ENCODE measurements at places on chromosomes 7 and 10.

DNA sequence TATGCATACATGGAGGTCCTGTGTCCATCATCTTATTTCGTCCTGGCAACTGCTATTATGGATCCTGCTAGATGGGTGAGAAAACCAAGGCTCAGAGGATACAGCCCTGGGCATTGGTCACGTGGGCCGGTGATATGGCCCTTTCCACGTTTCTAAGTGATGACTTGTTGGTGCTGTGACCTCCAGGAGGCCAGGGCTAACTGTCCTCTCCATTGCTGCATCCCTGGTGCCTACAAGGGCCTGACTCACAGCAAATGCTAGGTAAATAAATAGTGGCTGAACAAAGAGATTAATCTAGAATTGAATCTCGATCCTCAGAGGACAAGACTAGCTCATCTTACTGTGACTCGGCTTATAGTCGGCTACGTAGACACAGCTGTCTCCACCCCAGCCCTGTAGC, 78.6 kb downstream of the FAM53B start:
- no peak for DNase-seq

DNA sequence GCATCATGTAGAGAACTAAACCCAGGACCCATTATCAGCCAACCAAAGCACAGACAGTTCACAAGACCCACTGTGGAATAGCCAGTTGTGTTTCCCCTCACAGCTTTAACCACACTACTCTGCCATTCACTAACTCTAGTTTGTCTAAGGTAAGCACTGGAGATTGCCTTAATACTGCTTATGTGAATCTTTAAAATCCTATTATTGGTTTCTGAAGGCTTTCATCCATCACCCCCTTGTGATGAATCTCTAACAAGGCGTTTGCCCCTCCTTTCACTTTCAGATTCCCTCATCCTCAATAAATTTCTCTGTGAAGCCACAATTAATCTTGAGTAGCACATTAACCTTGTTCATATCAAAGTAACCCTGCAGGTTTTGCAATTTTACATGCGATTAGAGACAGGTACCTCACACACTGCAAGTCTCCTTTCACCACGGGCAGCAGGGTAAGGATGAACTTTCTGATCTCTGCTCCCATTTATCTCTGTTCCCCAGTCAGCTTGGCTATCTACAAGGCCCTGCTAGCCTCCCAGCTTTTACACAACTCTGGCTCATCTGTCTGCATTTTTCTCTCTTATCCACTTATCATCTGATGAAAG, 785.6 kb downstream of the REEP3 start:
- DNase-seq: no peak

DNA sequence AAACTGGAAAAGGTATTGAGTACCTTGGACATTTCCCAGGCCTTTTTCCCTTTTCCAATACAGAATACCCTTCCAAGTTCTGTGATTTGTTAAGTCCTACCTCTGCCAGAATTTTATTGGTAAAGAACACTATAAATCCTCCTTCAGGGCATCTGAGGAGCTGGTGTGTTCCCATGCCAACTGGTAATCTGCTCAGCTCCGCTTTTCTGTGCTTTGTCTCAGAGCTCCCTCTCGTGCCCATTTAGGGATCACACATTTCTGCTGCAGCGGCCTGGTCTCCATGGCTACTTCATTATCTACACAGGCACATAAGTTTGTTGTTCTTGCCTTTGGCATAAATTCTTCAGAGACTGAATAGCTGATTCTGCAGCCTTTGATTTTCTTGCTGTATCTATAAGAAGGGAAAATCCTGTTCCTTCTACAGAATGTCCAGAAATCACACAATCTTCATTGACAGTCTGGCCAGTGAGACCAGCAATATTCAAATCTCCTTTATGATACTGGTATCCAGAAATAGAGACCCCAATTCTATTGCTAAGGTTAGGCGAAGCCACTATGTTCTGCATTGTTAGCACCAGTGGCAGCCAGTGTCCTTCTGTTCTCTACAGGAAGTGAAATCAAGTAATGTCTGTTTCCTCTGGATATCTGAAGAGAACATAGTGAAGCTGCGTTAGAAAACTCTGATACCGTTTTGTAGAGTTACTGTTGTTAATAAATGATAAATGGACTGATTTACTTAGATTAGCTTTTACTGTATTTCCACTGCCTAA, 51.9 kb downstream of the DENND11 start:
- DNase-seq: peak; percentile 32

GRCh38 chr7:108643136-108643535, 73.5 kb downstream of the DNAJB9 start:
- DNase-seq: no peak

GRCh38 chr10:117547716-117548668, 5.4 kb downstream of the EMX2 start:
- no peak for DNase-seq

- no peak for DNase-seq
Observed at GRCh38 chr10:61406242-61406641, 46.9 kb downstream of the TMEM26 start.

DNA sequence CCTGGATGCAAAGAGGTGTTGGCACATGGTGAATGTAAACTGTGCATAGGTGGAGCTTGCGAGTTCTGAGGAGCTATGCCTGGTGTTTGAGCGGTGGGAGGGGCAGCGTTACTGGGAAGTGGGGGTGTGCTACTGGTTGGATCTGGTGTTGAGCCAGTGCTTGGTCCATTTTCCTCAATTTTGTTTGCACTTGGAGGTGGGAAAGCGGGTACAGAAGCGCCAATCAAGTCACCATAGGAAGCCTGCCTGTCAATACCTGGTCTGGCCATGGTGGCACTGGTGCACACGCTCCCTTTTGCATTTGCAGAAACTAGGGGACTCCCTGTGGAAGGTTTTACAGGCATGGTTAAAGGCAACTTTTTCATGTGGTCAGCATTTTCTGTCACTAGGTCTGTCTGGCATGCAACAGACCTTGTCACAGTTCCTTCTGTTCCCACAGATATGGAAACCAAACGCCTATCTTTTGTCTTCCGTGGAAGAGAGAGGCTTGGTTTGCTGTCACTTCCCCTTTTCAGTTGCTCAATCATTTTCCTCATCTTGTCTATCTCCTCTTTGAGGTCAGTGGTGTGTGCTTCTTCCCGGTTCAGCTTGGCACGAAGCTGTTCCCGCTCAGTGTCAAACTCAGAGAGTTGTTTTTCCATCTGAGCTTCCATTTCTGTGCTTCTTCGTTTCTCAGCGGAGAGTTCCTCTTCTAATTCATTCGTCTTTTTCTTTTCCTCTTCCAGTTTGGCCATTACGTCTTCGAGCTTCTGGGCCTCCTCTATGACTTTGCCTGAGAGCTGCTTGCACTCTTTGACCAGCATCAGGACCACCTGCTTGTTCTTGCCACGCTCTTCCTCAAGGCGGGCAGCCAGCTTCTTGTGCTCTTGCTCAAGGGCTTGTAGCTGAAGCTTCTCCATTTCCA, 81.1 kb downstream of the CTTNBP2 start:
- DNase-seq: no peak

- DNase-seq: no peak
Observed at GRCh38 chr7:150737265-150738055, at the start of gene GIMAP5. Gene GIMAP5 (plus strand): TSS chr7:150737418. CDS start chr7:150740885, 3,467 bp downstream.

DNA sequence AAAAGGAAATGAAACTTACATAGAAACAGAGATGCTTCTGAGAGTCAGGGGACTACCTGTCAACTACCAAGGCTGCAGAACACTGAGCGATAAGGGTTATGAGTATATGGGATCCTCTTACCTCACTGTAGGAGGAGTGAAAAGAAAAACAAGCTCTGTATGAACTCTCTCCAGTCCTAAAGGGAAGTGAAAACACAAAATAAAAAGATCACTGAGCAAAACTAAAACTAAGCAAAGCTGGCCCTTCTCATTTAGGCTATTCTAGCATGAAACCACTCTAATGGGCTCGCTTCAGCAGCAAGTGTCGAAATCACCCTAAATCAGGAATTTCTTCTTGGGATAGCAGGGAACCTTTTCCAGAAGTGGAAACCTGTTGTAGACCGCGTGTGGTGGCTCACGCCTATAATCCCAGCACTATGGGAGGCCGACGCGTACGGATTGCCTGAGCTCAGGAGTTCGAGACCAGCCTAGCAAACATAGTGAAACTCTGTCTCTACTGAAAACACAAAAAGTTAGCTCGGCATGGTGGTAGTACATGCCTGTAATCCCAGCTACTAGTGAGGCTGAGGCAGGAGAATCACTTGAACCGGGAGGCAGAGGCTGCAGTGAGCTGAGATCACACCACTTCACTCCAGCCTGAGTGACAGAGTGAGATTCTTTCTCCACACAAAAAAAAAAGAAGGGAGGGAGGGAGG, 27.0 kb downstream of the DCLRE1C start:
- no peak for DNase-seq

DNA sequence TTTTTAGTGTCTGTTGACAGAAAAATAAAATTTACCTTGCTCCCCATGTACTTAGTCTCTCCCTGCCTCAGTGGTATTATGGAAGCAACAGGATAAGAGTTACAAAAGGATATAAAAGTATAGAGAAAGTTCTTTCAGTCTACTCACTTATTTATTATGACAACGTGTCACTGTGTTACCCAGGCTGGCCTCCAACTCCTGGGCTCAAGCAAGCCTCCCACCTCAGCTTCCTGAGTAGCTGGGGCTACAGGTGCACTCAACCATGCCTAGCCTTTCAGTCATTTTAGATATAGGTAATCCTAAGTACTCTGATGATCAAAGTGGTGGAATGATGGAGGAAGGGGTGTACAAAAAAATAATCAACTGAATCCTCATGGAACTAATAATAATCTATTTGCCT, 215.2 kb upstream of the MKLN1 start:
- DNase-seq: no peak

DNA sequence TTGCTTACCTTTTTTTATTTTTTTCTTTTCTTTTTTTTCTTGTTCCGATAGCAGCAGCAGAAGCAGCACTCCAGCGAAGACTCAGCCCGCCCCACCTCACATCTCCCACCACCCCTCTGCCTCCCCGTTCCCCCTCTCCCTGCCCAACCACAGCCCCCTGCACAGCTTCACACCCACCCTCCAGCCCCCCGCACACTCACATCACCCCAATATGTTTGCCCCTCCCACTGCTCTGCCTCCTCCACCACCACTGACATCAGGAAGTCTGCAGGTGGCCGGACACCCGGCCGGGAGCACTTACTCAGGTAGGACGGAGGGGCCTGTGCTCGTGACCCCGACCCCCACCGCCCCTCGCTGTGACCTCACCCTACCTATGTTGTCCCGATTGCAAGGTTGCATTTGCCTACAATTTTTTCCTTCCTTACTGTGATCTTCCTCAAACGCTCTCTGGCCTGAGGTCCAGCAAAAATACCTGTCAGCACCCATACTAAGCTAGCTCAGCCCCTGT, 367.2 kb upstream of the GALNT17 start:
- no peak for DNase-seq

DNA sequence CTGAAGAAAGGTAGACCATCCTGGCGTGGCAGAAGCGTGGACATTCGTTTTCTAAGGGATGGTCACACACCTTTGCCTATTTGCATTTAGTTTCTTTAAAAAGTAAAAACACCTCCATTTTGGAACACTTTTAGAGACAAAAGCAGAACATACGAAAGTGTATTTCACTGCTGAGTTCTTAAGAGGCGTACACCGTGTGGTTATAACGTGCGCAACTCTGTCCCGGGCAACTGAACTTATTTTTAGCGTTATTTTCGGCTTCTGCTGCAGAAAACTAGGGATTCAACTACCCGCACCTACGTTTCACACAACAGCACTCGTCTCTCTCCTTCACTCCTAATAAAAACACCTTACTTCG, 557 bp upstream of the LSM8 start:
- DNase-seq: no peak
